Activated CD4-positive, alpha-beta T cell treated with anti-CD3 and anti-CD28 coated beads, Interleukin-2, amount 50 U/mL, for 4 hours (primary cell): ENCODE measurements at places on chromosomes 6 and 20.

DNA sequence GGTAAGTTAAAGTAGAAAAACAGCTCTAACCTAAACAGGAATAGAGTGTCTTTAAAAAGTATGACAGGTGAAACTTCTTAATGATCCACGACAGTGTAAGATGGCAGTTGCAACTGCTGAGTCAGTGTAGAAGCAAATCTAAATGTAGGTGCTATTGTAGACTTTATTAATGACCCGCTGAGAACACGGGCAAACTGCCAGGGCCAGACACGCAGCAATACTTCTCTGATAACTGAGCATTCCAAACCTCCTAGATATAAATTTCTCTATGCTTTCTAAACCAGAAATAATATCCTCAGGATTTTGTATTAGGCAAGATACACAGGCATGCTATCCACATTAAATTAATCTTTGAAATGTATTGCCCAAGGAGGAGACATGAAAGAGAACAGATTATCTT, 1076.4 kb downstream of the HACE1 start:
- no peak for DNase-seq

- no peak for DNase-seq
Observed at GRCh38 chr20:50981714-50982048, 23.1 kb downstream of the MOCS3 start.

- DNase-seq: no peak
Observed at GRCh38 chr6:28769626-28770402, 154.0 kb downstream of the TRIM27 start.

- DNase-seq: no peak
Observed at GRCh38 chr6:331622-332521, 39.6 kb downstream of the DUSP22 start.

DNA sequence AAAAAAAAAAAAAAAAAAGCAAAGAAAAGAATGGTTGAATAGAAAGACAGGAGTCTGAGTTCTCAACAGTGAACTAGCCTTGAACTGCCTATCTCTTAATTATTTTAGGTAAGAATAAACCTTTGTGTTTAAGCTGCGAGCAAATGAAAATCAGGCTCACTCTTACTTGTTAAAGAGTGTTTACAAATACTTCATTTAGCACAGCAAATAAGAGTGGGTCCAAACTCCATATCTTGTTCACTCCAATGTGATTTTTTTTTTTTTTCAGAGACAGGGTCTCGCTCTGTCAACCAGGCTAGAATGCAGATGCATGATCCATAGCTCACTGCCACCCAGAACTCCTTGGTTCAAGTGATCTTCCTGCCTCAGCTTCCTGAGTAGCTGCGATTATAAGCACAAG, 11.9 kb downstream of the MCM9 start:
- no peak for DNase-seq

- no peak for DNase-seq
Observed at GRCh38 chr6:108497883-108498282, 62.8 kb upstream of the FOXO3 start.

DNA sequence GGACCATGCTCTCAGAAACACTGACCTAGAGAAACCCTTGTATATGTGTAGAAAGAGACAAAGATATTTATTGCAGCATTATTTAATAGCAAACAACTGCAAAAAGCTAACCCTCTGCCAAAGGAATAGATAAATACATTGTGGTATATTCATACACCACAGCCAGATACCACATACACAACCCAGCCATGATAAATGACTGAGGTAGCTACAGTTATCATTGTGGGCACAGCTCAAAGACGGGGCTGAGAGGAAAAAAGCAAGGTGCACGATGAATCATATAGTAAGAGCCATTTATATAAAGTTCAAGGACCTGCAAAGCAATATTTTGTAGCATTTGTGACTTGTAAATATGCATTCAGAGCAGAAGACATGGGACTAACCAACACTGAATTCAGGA, 30.8 kb downstream of the RSPO4 start:
- DNase-seq: no peak

DNA sequence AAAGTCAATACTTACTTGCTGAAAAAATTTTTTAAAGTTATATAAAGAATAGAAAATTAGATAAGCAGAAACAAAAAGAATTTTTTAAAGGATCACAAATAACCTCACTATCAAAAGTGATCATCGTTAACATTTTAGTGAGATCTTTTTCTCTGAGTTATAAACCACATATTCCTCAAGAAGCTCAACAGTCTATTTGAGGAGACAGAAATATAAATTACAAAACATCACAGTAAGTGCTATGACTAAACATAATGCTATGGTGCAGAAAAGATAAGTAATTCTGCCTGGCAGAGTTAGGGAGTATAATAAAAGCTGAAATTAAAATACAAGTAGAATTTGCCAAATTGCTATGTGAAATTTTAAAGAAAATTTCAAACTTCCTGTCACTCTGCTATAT, 226.7 kb downstream of the LMBRD1 start:
- DNase-seq: no peak

- no peak for DNase-seq
Observed at GRCh38 chr6:53363341-53364079, 14.8 kb upstream of the ELOVL5 start.

- no peak for DNase-seq
Observed at GRCh38 chr20:23090147-23090546, 4.0 kb upstream of the CD93 start.

- no peak for DNase-seq
Observed at GRCh38 chr6:43742285-43742684, 27.7 kb upstream of the VEGFA start.

DNA sequence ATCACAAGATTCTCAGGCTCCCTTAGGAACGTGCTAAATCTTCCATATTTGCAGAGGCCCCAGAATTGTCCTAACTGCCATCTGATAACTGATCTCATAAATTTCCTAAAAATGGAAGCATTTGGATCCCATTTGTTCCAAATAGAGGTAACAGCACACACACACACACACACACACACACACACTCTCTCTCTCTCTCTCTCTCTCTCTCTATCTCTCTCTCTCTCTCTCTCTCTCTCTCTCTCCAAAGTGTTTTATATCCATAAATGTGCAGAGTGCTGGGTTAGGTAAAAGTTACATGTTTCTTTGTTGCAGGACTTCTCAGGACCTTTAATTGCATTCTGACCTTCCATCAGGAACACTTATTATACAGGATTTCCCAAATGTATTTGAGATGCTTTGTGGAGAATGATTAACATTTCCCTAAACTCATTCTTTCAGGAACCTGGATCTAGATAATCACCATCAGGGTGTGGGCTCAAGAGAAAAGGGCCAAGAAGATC, 8.5 kb upstream of the STK38 start:
- DNase-seq: no peak

- no peak for DNase-seq
Observed at GRCh38 chr6:149098700-149099276, 218.7 kb upstream of the TAB2 start.
